Activated T-helper 1 cell treated with anti-CD3 and anti-CD28 coated beads, Interleukin-2, amount 50 U/mL, for 16 hours (primary cell): ENCODE measurements at places on chromosomes 6 and 20.

DNA sequence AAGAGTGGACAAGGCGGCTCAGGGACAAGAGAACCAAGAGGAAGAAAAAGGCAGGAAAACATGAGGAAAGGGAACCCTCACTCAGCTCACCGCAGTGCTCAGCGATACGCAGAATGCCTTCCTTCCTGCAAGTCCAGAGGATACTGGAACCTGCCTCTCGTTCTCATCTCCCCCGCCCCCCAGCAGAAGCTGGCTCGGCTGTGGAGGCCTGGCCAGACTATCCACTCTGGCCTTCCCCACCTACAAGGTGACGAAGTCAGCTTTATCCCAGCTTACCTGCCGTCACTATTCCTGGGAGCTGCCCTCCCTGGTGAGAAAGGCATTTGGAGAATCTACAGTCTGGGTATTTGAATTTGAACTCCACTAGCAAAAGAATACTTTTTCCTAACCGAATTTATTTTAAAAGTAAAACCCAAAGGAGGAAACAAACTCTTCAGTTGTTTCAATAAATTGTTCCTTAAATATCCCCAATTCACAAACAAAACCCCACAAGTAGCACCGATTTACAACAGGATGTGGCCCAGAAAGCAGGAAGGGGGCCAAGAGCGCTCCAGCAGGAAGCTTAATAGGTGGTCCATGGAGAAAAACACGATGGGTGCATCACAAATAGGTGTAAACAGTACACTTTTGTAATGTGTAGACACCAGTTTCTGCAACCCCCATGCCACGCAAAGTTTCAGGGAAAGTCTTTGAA is 2.1 kb upstream of the DIDO1 start:
- DNase-seq, result no peak

- no peak for DNase-seq
Measured at GRCh38 chr6:107708435-107708834, 115.7 kb downstream of the SCML4 start.

- no peak for DNase-seq
Measured at GRCh38 chr6:73476723-73477122, 15.2 kb downstream of the MTO1 start.

- no peak for DNase-seq
Measured at GRCh38 chr6:12241493-12242175, 48.5 kb upstream of the EDN1 start.

DNA sequence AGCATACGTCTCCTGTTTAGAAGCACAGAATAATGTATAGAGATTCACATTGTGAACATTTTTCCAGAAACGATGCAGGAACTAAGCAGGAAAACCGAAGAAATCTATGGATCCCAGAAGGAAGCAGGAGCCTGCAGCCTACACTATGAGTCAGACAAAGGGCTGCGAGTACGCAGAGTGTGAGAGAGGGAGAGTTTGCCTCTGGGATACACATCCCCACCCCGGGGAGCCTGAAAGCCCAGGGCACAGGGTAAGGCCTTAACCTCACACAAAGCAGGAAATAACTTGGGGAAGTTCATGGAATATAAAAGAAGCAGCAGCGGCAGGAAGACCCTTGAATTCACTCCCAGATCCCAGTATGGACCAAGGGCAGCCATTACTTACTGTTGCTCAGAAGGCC is 842.1 kb upstream of the MANEA start:
- no peak for DNase-seq

DNA sequence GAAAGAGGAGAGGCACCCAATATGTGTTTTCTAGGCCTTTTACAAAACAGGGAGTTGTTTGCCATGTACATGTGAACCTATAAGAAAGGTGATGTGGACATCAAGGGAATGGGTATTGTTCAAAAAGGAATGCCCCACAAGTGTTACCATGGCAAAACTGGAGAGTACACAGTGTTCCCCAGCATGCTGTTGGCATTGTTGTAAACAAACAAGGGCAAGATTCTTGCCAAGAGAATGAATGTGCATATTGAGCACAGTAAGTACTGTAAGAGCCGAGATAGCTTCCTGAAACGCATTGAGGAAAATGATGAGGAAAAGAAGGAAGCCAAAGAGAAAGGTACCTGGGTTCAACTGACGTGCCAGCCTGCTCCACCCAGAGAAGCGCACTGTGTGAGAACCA is 13.1 kb downstream of the QRSL1 start:
- no peak for DNase-seq

DNA sequence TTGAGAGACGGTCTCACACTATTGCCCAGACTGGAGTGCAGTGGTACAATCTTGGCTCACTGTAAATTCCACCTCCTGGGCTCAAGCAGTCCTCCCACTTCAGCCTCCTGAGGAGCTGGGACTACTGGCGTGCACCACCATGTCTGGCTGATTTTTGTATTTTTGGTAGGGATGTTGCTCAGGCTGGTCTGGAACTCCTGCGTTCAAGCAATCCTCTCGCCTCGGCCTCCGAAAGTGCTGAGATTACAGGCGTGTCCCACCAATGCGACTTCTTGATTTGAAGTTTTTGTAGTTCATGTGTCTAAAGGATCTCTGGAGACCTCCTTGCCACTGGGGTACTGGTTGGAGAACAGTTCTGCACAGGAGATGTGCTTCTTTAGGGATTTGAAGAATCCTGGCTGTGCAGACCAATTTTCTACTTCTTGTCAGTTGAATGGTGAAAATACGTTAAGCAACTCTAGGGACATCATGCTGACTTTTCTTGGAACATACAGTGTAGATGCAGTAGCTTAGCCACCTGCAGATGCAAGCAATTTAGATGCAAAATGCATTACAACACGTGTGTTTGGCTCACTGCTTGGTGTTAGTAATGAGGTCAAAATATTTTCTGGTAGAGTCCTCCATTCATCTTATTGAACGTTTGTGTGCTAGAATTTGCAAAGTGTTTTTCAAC is 28.2 kb downstream of the SYTL3 start:
- no peak for DNase-seq

DNA sequence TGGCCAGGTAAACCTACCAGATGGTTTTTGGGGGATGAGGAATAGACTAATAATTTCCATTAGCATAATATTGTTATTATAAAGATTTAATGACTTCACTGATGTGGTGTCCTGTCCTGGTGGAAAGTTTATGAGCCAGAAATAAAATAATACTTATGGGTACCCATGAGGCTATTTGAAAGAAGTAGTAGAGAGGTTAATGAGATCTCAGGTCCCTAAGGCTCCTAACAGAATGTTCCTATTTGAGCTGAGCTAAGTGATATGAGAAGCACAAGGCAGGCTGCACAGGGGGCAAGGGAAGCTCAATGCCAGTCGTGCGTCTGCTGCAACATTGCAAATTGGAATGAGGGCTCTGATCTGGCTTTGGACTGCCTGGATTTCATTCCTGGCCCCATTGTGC is 174.1 kb downstream of the BMP2 start:
- no peak for DNase-seq
